ENCODE measurements at places on chromosomes 1 and 21.

- no peak for DNase-seq
Observed at GRCh38 chr1:117657031-117657430, 51.2 kb downstream of the TENT5C start.

DNA sequence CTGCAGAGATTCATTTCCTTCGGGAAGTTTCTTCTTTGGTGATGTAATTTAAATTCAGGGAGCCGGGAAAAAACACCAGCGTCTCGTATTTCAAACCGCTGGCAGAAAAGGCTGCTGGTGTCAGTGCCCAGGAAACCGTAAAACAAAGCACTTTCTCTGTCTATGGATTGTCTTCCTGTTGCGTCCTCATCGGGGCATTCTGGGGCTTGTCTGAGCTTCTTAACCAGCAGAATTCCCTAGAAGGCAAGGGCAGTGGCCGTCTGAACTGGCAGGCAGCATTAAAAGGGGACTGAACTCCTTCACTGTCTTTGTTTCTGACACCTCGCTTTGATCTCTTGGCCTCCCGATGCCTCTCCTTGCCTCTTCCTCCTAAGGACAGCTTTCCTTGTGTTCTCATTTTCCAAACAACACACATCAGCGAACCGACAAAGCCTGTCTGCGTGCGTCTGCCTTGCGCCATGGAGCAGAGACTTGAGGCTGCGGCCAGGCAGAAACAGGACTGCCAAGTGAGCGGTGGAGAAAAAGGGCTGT lies 391.6 kb upstream of the VAMP3 start:
- DNase-seq, result no peak

DNA sequence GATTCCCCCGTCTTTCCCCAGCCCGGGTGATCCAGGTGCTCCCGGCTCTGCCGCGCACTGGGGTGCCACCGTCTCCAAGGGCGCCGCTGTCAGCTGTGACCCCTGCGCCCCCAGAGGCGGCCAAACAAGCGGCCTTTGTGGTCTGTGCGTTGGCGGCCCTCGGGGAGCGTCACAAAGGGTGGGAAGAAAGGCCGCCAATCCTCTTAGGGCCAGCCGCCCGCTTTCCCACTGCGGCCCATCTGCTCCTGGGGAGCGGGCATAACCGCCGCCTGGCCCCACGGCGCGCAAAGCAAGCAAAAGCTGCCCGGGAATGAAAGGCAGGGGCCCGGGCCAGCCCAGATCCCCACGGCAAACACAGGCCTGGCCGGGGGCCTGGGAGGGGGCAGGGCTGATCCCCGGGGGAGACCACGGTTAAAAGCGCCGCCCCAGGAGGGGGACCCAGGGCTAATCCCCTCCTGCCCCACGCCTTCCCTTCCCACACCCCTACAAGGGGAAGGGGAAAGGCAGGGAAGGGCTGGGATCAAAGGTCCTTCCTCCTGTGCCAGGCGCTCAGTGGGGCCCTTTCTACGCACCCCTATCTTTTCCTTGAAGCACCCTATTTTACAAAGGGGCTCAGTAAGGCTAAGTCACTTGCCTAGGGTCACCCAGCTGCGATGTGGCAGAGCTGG lies 24.0 kb downstream of the C1QB start:
- no peak for DNase-seq

DNA sequence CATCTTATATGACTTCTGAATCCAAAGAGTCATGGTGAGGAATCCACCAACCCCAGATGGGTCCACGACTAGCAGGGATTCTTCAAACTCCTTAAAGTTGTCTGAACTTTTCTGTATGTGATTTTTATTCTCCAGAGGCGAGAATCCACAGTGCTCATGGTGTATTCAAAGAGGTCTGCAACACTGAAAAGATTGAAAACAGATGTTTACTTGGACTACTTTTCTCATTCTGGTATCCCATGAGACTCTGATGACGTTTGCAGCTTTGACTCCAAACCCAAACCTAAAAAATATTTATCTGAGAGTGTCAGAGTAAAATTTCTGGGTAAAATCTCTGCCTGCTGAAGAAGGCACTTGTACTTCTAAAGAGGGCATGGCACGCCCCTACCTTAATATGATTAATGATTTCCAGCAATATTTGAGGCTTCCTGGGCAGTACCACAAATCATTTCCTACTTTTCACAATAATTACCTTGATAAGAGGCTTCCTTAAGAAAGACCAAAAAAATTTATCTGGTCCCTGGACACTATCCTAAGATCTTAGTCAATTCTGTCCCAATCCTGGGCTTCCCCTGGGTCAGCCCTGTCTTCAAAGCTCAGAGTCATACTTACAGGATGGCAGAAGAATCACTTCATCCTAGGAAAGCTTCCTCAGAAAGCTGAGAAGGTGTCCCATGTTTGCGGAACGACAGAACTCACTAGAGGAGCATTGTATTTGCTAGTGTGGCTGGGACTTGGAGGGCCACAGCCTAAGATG lies 76.5 kb upstream of the MAP10 start:
- no peak for DNase-seq

- DNase-seq, result no peak
Observed at GRCh38 chr1:91777630-91778300, 108.2 kb downstream of the TGFBR3 start.

GRCh38 chr1:198922638-198923430 lies 284.0 kb downstream of the PTPRC start:
- no peak for DNase-seq

DNA sequence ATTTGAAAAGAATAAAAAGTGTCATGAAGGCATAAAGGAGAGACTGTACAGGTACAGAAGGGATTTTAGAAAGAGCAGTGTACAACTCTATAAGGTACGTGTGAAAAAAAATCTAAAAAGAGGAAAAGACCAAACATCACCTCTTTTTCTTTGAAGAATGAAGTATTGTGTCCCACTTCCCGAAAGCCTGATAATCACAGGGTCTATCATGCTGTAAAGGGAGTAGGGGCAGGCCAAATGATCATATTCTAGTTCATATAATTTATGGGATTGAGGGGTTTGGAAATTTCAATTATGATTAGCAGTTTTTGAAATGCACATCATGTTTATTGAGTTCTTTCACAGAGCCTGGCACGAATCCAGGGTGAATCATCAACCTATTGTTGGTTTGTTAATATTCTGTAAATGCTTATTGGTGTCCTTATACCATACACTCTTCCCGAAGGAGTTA lies 910 bp upstream of the RERE start:
- DNase-seq, result no peak

- no peak for DNase-seq
Observed at GRCh38 chr1:42141978-42142377, 11.2 kb upstream of the GUCA2B start.

- DNase-seq, result no peak
Observed at GRCh38 chr1:110857964-110858948, 14.7 kb upstream of the CD53 start.

DNA sequence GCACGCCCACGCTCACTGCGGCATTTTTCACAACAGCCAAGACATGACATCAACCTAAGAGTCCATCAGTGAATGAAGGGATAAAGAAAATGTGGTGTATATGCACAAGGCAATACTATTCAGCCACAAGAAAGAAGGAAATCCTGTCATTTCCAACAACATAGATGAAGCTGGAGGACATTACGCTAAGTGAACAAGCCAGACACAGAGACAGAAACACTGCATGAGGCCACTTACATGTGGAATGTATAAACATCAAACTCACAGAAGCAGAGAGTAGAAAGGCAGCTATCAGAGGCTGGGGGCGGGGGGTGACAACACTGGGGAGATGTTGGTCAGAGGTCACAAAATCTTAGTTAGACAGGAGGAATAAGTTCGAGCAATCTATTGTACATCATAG lies 20.9 kb downstream of the TMPRSS2 start:
- DNase-seq, result no peak
